ENCODE measurements at places on chromosomes 6 and 20.
A peak's percentile ranks its signal among the peaks of the same experiment; 100 is the strongest.

GRCh38 chr20:33693289-33693688 lies 7.1 kb upstream of the E2F1 start:
- no peak for DNase-seq

DNA sequence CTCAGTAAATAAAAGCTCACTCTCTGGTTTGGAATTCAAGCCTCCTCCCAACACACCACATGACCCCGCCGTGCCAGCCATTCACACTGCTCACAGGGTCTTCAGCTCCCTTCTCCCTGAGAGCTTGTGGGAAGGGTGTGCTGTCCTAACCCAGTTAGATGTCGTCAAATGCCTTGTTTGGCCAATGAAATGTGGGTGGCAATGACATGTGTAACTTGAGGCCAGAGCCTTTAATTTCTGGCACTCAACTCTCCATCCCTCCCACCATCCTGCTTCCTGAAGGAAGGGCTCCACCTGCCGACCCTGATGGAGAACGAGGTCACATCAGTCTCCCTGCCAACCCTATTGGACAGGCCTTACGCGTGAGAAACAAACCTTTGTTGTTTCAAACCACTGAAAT lies 224.5 kb upstream of the AGPAT4 start:
- no peak for DNase-seq

- DNase-seq: peak; percentile 72
Measured at GRCh38 chr6:161242779-161243693, 30.8 kb downstream of the AGPAT4 start.

- DNase-seq: no peak
Measured at GRCh38 chr6:159754959-159755914, 6.6 kb upstream of the ACAT2 start.

DNA sequence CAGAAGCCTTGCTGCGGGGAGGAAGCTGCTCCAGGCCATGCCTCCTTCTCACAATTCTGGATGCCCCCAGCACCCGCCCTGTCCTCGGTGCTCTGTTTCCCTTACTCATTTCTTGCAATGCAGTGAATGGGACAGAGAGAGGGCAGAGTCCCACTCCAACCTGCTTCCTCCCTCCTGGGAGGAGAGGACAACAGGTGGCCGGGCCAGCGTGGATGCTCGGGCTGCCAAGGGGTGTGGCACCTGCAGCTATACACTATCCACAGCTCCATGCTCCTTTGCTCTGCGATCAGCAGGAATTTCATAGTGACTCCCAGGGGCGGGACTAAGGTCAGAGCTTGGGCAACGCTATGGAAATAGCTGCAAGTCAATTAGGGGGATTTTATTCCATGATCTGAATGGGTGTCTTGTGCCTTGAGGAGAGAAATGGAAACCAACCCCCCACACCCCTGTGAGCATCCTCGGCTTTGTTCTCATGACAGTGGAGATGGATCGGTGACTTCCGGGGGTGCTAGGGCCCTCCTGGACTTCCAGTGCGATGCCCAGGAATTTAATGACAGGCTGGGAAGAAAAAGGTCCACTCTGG lies 192.5 kb downstream of the MYLK4 start:
- DNase-seq: no peak

DNA sequence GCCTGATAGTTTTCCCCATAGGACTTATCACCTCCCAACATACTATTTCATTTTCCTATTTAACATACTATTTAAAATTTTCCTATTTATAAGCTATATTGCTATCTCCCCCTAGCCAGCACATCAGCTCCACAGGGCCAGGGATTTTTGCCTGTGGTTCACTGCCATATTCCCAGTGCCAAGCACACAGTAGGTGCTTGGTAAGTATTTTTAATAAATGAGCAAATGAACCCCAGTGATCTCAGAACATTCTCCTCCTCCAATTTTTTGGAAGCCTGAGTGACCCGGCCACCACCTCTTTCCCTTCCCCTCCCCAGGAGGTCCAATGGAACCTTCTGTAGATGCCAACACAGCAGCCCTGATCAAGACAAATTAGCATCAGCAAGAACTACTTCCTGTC lies 33.3 kb downstream of the NFATC2 start:
- no peak for DNase-seq

DNA sequence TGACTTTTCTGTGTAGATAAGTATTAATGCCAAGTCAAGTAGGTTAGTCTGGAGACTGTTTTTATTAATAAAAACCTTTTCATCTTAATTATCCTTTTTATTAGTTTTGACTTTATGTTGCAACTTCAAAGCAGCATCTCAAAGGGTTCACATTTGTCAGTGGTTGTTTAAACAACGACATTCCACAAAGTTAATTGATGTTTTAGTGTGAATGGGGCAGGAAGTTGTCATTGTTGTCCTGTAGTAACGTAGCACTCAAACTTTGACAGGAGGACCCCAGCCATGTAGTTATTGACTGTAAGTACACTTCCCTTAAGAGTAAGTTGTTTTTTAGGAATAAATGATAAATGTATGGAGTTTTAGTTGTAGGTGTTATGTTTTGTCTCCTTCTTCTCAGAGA lies 11.3 kb downstream of the SLC16A10 start:
- DNase-seq: no peak

DNA sequence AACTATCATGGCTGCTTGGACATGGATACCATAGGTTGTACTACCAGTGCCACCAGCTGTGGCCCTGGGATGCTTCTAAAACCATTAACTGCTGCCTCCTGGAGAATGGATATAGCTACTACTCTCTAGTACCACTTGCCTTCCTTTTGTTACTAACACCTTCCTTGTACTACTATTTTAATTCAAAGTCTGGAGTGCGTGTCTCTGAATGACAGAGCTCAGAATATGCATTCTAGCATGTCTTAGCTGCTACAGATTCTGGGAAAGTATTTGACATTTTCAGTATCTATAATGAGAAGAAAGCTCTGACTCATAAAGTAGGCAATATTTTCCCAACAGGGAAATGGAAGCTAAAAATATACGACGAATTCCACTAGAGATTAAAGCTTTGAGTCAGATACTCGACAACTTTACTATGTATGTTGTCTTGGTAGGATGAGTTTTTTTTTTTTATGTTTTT lies 112.3 kb downstream of the PFDN4 start:
- no peak for DNase-seq

DNA sequence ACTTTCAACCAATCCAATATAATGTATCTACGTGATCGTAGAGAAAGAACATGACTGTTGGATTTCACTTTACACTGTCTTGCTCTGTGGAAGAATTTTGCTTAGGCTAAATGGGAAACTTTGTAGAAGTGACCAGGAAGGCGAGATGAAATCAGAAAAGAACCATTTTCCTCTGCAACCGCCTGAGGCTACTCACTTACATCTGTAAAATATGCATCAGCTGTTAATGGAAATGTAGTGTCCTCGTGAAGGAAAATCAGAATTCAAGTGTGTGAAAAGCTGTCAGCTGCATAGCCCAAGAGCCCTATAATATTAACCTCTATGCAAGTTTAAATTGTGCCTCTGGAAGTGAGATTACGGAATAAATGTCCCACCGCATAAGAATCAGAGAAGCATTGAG lies 277.9 kb downstream of the C6orf118 start:
- no peak for DNase-seq

DNA sequence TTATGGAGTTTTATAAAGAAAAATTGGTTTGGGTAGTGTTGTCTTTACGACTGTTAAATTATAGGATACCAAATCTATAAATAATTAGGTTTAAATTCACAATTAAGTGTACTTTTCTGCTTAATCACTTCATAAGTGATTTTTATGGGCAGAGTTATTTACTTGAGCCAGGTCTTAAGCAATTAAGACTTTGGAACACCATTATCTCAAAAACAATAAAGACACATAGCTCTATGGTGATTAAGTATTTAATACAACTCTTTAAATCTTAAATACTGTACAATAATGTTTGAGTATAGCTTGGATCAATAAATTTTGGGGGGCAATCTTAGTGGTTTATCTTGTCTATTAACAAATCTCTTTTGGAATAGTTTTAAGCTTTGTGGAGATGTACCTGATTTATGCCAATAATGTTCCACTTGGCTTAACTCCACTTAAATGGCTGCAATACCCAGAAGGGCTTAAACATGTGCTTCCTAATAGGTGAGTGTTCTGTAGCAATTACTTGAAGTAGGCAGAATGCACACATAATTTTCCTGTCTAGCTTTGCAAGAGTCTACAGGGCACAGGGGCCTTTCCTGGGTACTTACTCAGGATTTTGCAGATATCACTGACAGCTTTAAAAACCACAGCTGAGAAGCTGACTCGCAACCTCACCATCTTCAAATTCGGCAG lies 7.5 kb downstream of the FERMT1 start:
- no peak for DNase-seq

- no peak for DNase-seq
Measured at GRCh38 chr20:17955302-17955701, 13.3 kb downstream of the SNX5 start.

DNA sequence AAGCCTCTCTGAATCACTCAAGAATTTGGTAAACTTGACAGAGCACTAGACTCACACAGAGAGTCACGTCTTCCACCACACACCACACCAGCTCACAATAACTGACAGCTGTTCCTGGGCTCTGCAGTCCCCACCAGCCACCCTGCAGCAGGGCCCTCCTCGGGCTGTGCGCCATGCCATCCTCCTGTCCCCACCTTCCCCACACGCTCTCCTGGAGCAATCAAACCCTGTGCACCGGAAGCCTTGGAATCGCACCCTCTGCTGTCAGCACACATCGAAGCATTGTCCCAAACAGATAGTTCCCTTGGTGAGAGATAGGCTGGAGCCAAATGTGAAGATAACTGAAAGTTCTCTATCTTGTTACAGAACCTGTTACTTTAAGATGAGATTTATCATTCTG lies 191.0 kb downstream of the TBXT start:
- no peak for DNase-seq

GRCh38 chr6:31775633-31776484 lies 1.3 kb downstream of the VWA7 start:
- DNase-seq: no peak

DNA sequence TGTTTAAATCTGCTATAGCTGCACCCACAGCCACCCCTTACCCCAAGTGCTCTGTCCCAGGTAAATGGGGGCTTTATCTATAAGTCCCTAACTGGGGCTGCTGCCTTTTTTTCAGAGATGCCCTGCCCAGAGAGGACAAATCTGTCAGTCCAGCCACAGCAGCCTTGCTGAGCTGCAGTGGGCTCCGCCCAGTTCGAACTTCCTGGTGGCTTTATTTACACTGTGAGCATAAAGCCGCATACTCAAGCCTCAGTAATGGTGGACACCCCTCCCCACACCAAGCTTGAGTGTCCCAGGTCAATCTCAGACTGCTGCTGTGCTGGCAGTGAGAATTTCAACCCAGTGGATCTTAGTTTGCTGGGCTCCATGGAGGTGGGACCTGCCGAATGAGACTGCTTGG lies 505.2 kb downstream of the CBLN4 start:
- DNase-seq: no peak

GRCh38 chr6:54519161-54519560 lies 210.9 kb downstream of the TINAG start:
- DNase-seq: no peak

- no peak for DNase-seq
Measured at GRCh38 chr6:25703005-25703404, 51.0 kb downstream of the SCGN start.

- DNase-seq: peak; percentile 9
Measured at GRCh38 chr20:420721-421574, 12.8 kb downstream of the RBCK1 start.

DNA sequence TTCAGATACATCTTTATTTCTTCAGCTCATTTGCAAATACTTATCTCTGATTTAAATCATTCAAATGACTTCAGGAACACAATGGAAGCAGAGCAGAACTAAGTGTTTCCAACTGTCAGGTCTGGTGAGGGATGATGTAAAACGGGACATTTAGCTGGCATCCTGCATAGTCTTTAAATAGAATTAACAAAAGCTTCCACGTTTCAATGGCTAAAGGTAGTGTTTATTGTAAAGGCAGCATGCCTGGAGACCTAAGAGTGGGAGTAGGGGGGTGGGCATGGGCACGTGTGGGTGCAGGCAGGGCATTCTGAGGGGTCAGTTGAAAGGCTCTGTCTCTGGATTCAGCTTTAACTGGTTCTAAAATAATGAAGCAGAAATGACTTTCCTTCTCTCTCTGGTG lies 174.9 kb downstream of the PLCB1 start:
- no peak for DNase-seq

- DNase-seq: no peak
Measured at GRCh38 chr6:124205921-124206320, 402.3 kb downstream of the NKAIN2 start.

- no peak for DNase-seq
Measured at GRCh38 chr6:90110971-90111370, 185.7 kb downstream of the BACH2 start.

- no peak for DNase-seq
Measured at GRCh38 chr6:170512249-170512648, 40.9 kb downstream of the PSMB1 start.

GRCh38 chr6:163485388-163485851 lies 70.9 kb downstream of the QKI start:
- no peak for DNase-seq

- DNase-seq: no peak
Measured at GRCh38 chr6:38336922-38337321, 302.8 kb downstream of the BTBD9 start.

- DNase-seq: no peak
Measured at GRCh38 chr6:64062960-64063683, 427.5 kb downstream of the PHF3 start.

DNA sequence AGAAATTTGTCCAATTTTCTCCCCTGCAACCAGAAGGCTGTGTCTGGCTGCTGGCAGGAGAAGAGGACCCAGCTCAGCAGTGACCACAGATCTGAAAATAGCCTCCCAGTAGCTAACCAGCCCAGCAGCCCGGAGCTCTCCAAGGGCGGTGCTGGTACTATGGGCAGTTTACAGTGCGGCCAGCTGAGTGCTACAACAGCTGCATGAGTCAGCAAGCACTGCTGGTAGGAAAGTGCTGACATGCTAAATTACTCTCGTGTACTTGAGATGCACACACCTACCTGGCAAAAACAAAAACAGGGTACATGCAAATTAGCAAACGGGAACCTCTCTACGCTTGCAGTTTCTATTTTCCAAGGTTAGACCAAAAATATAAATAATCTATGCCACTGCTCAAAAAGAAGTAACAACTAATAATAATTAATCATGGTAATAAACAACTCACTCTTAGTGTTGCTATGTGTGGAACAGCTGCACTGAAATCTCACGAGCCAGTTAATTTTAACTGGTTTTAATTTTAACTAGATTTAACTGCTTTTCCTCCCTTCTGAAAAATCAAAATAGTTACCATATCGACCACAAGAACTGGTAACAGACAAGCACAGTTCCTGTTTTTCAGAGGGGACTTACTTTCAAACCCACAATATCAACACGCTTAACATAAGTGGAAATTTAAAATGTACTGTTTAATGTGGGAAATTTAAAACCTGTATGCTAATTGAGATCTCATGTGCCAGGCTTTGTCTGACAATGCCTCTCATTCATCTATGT lies 10.8 kb downstream of the BACH2 start:
- peak; percentile 74 for DNase-seq

GRCh38 chr6:142916881-142917280 lies 28.1 kb downstream of the HIVEP2 start:
- DNase-seq: no peak

GRCh38 chr6:17768388-17768787 lies 61.7 kb upstream of the NUP153 start:
- no peak for DNase-seq

Measured in inflammatory macrophage treated with lipopolysaccharide for 1 hour (primary cell).